ENCODE measurements at places on chromosomes 3 and 15.

DNA sequence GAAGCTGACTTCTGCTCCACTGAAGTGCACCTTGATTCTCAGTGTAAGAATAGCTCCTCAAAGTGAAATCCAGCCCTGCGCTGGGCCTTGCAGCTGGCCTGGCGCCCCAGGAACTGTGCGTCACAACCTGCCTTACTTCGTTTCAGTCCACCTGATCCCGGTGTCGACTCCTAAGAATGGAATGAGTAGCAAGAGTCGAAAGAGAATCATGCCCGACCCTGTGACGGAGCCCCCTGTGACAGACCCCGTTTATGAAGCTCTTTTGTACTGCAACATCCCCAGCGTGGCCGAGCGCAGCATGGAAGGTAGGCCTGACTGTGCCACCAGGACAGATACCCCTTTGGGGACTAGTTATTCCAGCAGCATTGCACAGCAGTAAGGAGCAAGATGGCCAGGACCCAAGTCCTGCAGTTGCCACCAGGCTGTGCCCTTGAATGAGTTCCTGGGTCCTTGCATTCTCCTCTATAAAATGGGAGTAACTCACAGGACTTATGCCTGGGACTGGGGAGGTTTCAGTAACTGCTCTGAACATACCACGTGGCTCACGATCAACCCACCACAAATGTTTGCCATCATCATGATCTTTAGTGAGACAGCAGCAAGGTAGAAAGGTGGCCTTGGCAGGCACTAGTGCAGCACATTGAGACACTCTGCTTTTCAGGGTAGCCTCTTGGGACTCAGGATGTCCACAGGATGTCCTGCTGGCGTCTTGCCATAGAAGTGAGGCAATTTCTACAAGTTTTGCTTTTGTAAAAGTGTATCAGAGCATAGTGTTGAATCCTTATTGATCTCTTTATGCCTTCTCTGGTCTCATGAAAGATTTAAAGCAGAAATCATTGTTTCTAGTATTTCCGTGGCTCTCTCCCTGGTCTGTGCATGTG is 46.8 kb downstream of the PXYLP1 start:
- DNase-seq = no peak

DNA sequence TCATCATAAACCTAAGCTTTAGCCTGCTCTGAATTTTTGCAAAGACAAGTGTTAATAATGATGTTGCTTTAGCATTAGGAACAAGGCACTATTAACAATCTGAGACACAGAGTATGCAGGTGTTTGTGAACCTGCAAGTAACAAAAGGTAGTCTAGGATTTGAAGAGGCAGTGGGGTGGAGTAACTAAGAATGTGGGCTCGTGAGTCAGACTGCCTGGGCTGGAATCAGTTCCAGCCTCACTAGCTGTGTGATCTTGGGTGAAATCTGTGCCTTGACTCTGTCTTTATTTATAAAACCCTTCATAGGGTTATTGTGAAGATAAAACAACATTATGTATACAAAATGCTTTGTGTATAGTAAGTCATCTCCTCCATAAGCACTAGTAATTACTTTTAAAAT is 610.6 kb upstream of the CFAP20DC start:
- DNase-seq = no peak

DNA sequence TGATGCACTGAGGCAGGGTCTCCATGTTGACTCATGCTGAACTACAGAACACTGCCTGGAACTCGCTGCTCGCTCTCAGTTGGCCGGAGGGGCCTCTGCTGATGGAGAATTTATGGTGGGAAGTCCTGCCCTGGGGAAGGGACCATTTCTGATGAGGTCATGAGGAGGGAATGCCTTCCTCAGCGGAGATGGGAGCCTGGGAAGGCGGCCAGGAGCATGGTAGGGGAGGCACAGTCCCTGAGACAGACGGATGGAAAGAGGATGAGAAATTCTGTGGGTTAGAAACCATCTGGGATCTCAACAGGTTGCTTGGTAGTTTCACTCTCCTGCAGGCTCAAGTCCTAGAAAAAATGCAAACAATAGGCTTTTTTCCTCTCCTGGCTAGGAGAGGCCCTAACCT is 56.8 kb upstream of the TPM1 start:
- no peak for DNase-seq

GRCh38 chr15:32904448-32904847 is 186.6 kb downstream of the GREM1 start:
- DNase-seq = no peak

DNA sequence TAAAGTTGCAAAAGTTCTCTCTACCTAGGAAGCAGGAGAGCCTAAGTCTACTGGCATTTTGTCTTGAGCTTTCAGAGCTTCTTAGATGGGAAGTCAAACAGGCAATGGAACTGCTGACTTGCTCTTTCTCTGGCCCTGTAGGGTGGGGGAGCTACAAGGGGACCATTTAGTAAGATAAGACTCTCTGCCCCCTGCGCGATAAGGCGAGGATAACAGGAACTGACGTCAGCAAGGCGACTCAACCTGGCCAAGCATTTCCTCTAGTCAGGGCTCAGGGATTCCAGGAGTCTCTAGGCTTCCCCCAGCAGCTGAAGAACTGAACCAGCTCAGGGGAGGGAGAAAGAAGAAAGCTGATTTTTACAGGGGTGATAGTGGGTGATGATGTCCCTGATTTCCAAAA is 5.8 kb downstream of the RARB start:
- no peak for DNase-seq

- DNase-seq = no peak
These were observed 36.8 kb downstream of the TLE3 start for GRCh38 chr15:70060993-70061305.

DNA sequence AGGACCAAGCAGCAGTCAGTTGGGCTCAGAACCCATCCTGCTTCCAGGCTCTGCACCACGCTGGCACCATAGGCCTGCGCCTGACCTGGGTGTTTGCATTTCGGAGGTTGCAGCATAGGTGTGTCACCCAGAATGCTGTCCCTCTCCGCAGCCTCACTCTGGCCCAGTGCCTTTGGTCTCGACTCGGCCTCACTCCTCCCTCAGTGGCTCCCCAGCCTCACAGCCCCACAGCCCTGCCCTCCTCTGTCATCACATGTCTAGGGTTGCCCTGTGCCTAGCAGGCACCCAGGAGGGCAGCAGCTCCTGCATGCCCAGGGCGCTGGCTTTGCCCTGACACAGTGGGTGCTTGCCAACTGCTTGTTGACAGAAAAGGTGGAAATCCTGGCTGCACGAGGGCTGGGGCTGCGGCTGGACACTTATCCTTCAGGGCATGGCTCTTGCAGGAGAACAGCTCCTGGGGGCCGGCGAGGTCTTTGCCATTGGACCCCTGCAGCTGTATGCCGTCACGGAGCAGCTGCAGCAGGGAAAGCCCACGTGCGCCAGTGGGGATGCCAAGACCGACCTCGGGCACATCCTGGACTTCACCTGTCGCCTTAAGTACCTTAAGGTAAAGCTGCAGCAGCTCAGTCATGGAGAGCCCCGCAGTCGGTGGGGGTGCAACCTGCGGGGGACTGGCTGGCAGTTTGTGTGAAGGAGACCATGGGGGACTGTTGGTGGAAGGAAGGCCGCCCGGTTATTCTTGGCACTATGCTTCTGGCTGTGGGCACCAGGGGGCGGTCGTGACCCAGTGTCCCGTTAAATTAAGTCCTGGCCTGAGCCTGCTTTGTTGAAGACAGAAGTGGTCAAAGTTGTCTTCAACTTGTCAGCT is 16.2 kb downstream of the NISCH start:
- DNase-seq = no peak

- no peak for DNase-seq
These were observed 2.0 kb upstream of the TPRG1 start for GRCh38 chr3:189169728-189170127.

DNA sequence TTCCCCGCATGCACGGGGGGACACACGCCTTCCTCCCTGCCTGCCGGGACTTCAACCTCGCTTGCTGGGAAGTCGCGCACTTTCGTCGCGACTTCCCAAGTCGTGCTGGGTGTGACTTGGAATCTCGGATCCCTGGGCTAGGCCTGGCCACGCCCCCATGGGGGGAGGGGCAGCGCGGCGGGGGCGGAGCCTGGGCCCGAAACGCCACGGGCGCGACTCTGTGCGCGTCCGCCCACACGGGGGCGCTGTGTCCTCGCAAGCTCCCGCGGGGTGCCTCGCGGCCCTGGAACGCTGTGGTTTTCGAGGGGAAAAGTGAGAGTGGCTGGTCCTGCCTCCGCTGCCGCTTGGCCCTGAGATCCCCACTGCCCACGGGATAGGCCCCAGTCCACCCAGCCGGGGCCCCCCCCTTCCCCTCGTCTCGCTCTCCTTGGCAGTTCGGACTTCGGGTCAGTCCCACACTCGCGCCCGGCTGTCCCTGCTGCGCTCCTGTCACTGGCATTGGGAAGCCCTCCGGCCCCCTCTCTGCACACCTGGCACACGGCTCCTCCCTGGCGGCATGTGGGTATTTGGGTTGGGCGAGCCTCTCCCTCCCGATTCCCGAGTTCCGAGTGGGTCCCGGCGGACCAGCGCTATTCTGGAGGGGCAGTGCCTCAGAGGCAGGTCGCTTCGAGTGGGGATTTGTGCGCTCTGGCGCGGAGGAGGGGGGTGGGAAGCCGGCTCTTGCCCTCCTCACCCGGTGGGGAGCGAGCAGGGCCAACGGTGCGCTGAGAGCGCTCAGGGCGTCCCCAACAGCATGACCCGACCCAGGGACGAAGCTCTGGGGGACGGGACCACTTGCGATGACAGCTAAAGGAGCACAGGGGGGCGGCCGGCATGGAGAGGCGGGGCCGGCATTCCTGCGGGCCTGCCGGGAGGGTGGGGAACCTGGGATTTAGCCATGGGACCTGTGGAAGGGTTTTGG is 23.6 kb downstream of the SEC61A1 start:
- DNase-seq = peak; percentile 60

DNA sequence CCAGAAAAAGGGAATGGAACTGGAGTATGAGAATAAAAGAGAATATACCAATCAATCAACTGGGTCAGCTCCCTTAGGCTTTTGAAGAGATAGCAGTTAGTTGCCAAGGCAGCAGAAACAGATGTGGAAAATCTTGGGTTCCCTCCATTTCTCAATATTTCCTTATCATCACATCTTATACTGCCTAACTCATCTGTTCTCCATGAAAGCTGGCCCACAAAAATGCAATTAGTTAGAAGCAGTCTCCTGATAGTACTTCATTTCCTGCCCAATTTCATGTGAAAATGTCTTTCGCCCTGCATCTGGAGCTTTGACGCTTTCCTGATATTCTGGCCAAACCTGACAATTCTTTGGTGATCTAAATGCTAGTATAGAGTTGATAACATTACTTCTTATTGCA is 30.1 kb upstream of the SPTSSB start:
- DNase-seq = no peak

GRCh38 chr3:29152379-29152778 is 128.5 kb upstream of the RBMS3 start:
- DNase-seq = no peak

DNA sequence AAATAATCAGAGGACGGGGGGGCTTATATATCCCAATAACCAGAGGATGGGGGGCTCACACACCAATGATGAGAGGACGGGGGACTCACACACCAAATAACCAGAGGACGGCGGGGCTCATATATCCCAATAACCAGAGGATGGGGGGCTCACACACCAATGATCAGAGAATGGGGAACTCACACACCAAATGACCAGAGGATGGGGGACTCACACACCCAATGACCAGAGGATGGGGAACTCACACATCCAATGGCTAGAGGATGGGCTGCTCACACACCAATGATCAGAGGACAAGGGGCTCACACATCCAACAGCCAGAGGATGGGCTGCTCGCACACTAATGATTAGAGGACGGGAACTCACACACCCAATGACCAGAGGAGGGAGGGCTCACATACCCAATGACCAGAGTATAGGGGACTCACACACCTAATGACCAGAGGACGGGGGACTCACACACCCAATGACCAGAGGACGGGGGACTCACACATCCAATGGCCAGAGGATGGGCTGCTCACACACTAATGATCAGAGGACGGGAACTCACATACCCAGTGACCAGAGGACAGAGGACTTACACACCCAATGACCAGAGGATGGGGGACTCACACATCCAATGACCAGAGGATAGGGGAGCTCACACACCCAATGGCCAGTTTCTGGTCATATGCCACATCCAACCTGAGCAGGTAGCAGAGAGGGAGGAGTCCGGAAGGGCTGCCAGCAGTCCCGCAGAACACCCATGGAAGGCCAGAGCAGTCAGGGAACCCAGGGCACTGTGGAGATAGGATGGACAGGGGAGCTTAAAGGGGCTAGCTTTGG is 10.6 kb downstream of the RAB6B start:
- DNase-seq = no peak

- DNase-seq = no peak
These were observed 226.1 kb downstream of the PLCL2 start for GRCh38 chr3:17110660-17111396.

DNA sequence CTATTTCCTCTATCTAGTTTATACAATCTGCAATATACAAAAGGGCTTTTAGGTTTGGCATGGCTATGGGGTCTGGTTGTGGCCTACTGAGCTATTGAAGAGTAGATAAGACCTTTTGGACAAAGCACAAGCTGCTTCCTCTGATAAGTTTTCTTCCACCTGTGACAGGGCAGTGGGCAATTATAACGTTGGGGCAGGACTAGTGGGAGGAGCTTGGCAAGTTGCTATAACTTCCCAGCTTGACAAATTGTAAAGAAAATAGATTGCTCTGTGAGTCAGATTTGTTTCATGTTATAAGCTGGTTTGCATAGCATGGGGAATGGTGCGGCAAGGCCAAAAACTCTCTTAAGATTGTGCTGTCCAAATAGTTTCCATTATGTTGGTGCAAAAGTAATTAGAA is 64.9 kb downstream of the SLC7A14 start:
- no peak for DNase-seq

GRCh38 chr15:61393949-61394348 is 164.8 kb upstream of the RORA start:
- DNase-seq = no peak

DNA sequence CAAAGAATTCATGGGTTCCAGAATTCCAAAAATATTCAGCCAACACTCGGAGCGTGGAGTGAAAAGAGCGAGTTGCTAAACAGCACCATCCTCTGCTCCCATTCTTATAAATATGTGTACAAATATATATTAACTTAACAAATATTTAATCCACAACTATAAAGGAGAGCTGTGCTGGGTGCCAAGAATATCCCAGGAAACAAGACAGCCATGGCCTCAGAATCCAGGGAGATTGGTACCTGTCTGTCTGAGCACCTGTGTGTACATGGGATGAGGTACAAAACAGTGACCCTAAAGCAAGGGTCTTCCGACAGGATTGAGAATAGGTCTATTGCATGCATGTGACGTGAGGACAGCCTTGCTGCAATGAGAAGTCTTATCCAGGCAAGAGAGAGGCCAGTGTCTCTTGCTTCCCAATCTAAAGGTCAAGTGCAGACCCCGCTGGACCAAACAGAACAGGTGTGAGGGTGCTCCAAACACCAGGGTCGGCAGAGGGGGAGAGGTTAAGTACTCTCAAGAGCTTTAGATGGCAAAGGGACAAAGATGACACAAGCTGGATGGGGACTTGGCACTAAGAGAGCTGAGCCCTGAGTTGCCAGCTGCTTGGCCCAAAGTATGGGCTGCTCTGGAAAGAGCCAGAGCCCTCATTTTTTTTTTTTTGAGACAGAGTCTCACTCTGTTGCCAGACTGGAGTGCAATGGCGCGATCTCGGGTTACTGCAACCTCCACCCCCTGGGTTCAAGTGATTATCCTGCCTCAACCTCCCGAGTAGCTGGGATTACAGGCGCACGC is 36.2 kb downstream of the HOMER2 start:
- DNase-seq = no peak

Measured in DMS79 (cell line).